ENCODE measurements at places on chromosomes 2 and 18. TPM values are rescaled to one million over a fixed set of nuclear protein-coding genes. Genes with fewer than 3 reads are reported as not detected.

GRCh38 chr2:120729406-120730399 lies 6.0 kb upstream of the GLI2 start:
- no peak for DNase-seq

- no peak for DNase-seq
These were observed 484.0 kb upstream of the ID2 start for GRCh38 chr2:8197825-8198224.

- no peak for DNase-seq
These were observed 13.5 kb upstream of the LBH start for GRCh38 chr2:30217644-30218337.

DNA sequence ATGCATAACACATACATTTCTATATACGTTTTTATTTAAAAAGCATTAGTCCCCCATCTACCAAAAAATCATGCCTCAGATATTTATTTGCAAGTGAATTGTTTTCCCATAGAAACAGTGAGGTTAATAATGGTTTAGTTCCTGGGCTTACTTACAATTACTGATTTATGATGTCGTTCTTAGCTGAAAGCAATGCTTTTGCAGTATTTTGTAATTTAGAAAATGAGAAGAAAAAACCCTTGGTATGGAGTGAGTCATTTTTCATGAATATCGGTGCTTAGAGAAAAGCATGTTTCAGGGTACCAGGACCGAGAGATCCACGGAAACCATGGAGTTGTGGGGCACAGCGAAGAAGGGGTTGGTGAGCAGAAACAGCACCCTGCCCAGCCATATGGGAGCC lies 12.0 kb upstream of the CDK15 start:
- DNase-seq, result no peak

DNA sequence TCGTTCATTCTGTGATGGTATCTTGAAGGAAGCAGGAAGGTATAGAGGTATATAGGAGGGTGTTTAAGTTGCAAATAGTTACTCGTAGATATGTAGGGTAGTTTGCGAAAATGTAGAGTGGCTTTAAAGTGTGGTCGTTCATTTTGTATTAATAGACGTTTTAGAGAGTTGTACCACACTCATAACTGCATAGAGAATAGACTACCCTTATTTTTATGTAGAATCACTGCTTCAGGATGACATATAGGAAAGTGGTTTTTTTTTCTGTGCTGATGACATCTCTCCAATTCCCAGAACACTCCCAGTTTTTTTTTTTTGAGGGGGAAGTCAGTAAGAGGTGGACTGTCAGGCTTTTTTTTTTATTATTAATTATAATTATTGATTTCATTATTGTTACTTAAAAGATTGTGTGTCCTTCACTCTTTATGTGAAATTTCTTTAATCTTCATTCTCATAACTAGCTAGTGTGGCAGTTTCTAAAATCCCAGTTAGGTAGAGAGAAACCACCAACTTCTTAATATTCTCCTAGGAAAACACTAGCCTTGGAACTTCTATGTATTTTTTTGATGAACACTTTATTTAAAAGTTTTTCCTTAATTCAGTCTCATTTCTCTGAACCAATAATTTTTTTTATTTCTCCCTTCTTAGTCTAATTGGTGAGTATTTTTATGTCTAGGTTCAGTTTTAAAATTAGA lies 1.5 kb downstream of the ACTR3 start:
- DNase-seq, result no peak

DNA sequence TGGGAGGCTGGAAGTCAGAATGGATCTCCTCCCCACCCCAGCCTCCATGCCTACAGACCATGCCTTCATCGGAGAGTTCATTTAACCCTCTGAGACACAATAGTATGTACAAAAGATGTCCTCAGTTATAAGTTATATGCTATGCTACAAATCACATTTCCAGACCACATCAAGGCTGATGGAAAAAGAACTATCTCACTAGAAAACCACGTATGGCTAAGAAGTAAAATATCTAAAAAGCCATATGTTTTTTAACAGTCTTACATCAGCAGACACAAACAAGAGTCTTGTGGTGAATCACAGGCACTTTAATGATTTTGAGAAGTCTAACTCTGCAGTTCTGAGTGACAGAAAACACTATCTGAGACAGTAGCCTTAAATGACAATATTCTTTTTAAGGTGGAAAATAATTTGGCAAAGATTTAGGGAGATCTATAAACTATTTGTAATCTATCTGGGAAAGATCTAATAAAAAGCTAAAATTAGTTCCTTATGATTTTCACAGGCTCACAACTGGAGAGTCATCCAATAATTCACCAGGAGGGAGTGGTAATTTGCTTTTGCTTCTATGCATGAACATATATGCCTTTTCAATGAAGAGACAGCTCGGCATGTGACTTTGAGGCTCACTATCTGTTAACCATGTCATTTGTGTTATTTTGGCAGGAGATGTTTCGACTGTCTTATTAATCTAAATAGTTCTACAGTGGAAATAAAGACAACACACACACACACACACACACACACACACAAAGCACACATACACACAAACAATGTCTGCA lies 197.5 kb downstream of the IRS1 start:
- no peak for DNase-seq

- DNase-seq, result no peak
These were observed 34.2 kb downstream of the CHRNA1 start for GRCh38 chr2:174729797-174730697.

- no peak for DNase-seq
These were observed 188.1 kb downstream of the LAMA1 start for GRCh38 chr18:6929370-6930102.

GRCh38 chr18:67730886-67731285 lies 214.4 kb upstream of the DSEL start:
- DNase-seq, result no peak

GRCh38 chr2:36333350-36334012 lies 22.1 kb upstream of the CRIM1 start:
- peak; percentile 44 for DNase-seq

C2orf66 gene
- total RNA-seq, result not detected

SIX2 gene
- total RNA-seq, result not detected

CDK5R2 gene
- not detected for total RNA-seq

LMAN1 gene
- total RNA-seq, result 50.1 TPM

Measured in natural killer cell (primary cell).